ENCODE measurements at places on chromosomes 11 and 22. TPM values are rescaled to one million over a fixed set of nuclear protein-coding genes. Genes with fewer than 3 reads are reported as not detected.

OR9I1 gene
- total RNA-seq: not detected

FXYD2 gene
- total RNA-seq: 0.65 TPM

PACS1 gene
- 17.8 TPM for total RNA-seq

IGSF9B gene
- 0.91 TPM for total RNA-seq

CADM1 gene
- total RNA-seq: 20.8 TPM

TRABD gene
- 26.9 TPM for total RNA-seq

RAPSN gene
- total RNA-seq: 0.30 TPM

OR52L1 gene
- not detected for total RNA-seq

TESMIN gene
- 2.3 TPM for total RNA-seq

SLC7A4 gene
- total RNA-seq: not detected

CCDC89 gene
- not detected for total RNA-seq

OR51T1 gene
- total RNA-seq: not detected

SGSM1 gene
- total RNA-seq: 0.30 TPM

PNPLA3 gene
- total RNA-seq: 4.4 TPM

MS4A15 gene
- total RNA-seq: not detected

PRRG4 gene
- under 0.01 TPM for total RNA-seq

HEPN1 gene
- total RNA-seq: not detected

TUBA8 gene
- total RNA-seq: 6.8 TPM

SHISA8 gene
- total RNA-seq: not detected

TMEM45B gene
- 0.46 TPM for total RNA-seq

RNASEH2C gene
- total RNA-seq: 111 TPM

TRIM6 gene
- 0.97 TPM for total RNA-seq

ME3 gene
- 87.7 TPM for total RNA-seq

APOL1 gene
- total RNA-seq: 10.7 TPM

ZNF143 gene
- total RNA-seq: 36.9 TPM

LRP4 gene
- total RNA-seq: 0.65 TPM

CYB561A3 gene
- 27.9 TPM for total RNA-seq

MCAT gene
- 18.2 TPM for total RNA-seq

ALDH3B1 gene
- under 0.01 TPM for total RNA-seq

NDUFA6 gene
- 58.5 TPM for total RNA-seq

SERPING1 gene
- total RNA-seq: 0.46 TPM

MS4A1 gene
- not detected for total RNA-seq

SLC22A8 gene
- total RNA-seq: not detected

ADAMTS8 gene
- total RNA-seq: not detected

POTEH gene
- total RNA-seq: not detected

SMIM38 gene
- total RNA-seq: not detected

UBE2L3 gene
- 34.4 TPM for total RNA-seq

SPDYC gene
- total RNA-seq: not detected

ABCG4 gene
- total RNA-seq: 0.15 TPM

KRTAP5-10 gene
- not detected for total RNA-seq

NOX4 gene
- total RNA-seq: 11.4 TPM

SCUBE2 gene
- total RNA-seq: 0.32 TPM

ZP1 gene
- not detected for total RNA-seq

AP5B1 gene
- total RNA-seq: 6.8 TPM

CSF2RB gene
- 19.1 TPM for total RNA-seq

ZFTA gene
- total RNA-seq: 20.4 TPM

OR4C16 gene
- total RNA-seq: not detected

LIF gene
- 1.2 TPM for total RNA-seq

P2RY6 gene
- total RNA-seq: not detected

MFNG gene
- total RNA-seq: 84.5 TPM

IFTAP gene
- 45.4 TPM for total RNA-seq

TMEM132A gene
- total RNA-seq: 77.8 TPM

GALNT18 gene
- 14.0 TPM for total RNA-seq

ART1 gene
- total RNA-seq: not detected

CLCF1 gene
- total RNA-seq: 0.61 TPM

AIFM3 gene
- 0.46 TPM for total RNA-seq

PHETA2 gene
- 16.9 TPM for total RNA-seq
